ENCODE measurements at places on chromosomes 3 and 15. TPM values are rescaled to one million over a fixed set of nuclear protein-coding genes. Genes with fewer than 3 reads are reported as not detected.

GRCh38 chr3:149042789-149043386 is 43.4 kb downstream of the HLTF start:
- H3K27ac ChIP-seq = no peak overlapping the region
- H3K27me3 ChIP-seq = no peaks in the 10 kb centered on the region
- no peak overlapping the region for H3K4me3 ChIP-seq
- H3K36me3 ChIP-seq = no peaks in the 10 kb centered on the region

- DNase-seq = peak; percentile 38
- peaks cover 26% of the 10 kb centered on the region for H3K4me1 ChIP-seq
- H3K27me3 ChIP-seq = no peaks in the 10 kb centered on the region
Measured at GRCh38 chr15:85625856-85626255, 168.9 kb downstream of the KLHL25 start.

DNA sequence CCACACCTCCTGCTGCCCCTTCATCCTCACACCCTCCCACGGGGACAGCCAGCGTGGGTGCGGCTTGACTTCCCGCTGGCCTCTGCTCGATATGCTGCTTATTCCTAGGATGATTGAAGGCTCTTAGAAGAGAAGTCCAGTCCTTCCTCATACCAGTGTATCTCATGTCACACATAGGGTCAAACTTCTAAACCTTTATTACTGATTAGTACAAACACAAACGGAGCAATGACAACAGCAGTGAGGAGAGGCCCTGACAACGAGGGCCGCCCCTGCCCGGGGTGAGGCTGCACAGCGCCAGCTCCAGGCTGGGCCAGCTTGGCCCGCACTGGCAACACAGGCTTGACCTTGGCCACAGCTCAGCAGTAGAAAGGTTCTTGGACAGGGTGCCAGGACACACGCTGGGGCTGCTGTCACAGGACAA is 3.7 kb downstream of the CIB1 start:
- DNase-seq = no peak
- H3K36me3 ChIP-seq = peaks cover 23% of the 10 kb centered on the region
- peak overlapping the region; percentile 92 for H3K4me3 ChIP-seq
- no peaks in the 10 kb centered on the region for H3K27me3 ChIP-seq
- peaks cover 42% of the 10 kb centered on the region for H3K4me1 ChIP-seq

GRCh38 chr3:44128057-44128775 is 113.5 kb upstream of the TOPAZ1 start:
- no peaks in the 10 kb centered on the region for H3K4me1 ChIP-seq
- DNase-seq = no peak
- no peaks in the 10 kb centered on the region for H3K27me3 ChIP-seq
- H3K27ac ChIP-seq = no peak overlapping the region

DNA sequence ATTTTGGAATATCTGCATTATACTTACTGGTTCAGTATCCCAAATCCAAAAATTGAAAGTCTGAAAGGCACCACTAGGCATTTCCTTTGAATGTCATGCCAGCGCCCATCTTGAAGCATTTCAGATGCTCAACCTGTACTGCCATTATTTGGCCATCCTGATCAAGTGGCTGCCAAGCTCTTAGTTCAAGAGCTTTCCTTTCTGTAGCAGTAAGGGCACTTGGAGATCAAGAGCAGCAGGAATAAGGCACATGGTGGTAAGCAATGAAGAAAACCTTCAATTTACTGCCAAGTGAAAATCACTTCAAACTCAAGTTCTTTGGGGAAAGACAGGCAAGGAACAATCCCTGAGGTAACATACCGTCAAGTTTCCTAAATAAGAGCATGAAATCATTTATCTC is 10.0 kb downstream of the RHOA start:
- no peak for DNase-seq
- no peak overlapping the region for H3K27ac ChIP-seq
- H3K27me3 ChIP-seq = no peaks in the 10 kb centered on the region
- H3K4me1 ChIP-seq = peaks cover 16% of the 10 kb centered on the region

- no peak overlapping the region for H3K27ac ChIP-seq
- H3K36me3 ChIP-seq = no peaks in the 10 kb centered on the region
- H3K27me3 ChIP-seq = no peaks in the 10 kb centered on the region
- H3K4me3 ChIP-seq = no peak overlapping the region
- no peaks in the 10 kb centered on the region for H3K4me1 ChIP-seq
Measured at GRCh38 chr15:62519900-62520299, 354.8 kb upstream of the C2CD4B start.

- no peak for DNase-seq
- H3K27me3 ChIP-seq = no peaks in the 10 kb centered on the region
- H3K27ac ChIP-seq = no peak overlapping the region
Measured at GRCh38 chr15:55915876-55916567, 77.4 kb downstream of the NEDD4 start.

DNA sequence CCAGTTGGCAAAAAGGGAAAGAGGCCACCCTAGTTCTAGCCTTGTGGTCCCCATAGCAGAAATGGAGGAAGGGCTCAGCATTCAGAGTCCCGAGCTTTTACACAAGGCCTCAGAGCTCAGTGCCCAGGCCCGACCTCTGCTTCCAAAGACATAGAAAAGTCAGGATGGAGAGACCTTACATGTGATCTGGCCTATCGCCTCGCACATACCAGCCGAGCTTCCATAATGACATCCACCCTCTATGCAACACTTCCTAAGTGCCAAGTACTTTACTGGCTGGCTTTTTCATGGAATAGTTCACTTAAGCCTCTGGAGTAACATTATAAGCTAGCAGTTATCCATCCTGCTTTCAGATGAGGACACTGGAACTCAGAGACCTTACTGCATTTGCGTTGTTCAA is 275.9 kb downstream of the FAM43A start:
- no peaks in the 10 kb centered on the region for H3K36me3 ChIP-seq
- no peaks in the 10 kb centered on the region for H3K4me1 ChIP-seq
- no peak for DNase-seq
- no peak overlapping the region for H3K27ac ChIP-seq

- no peaks in the 10 kb centered on the region for H3K27me3 ChIP-seq
- H3K4me3 ChIP-seq = no peak overlapping the region
- H3K27ac ChIP-seq = no peak overlapping the region
- H3K4me1 ChIP-seq = no peaks in the 10 kb centered on the region
- no peak for DNase-seq
Measured at GRCh38 chr3:167973901-167974300, 121.8 kb downstream of the GOLIM4 start.

GRCh38 chr3:132854856-132855535 is 132.8 kb upstream of the NPHP3 start:
- DNase-seq = no peak
- H3K27ac ChIP-seq = no peak overlapping the region
- H3K36me3 ChIP-seq = no peaks in the 10 kb centered on the region
- H3K4me1 ChIP-seq = no peaks in the 10 kb centered on the region
- H3K4me3 ChIP-seq = no peak overlapping the region

- H3K36me3 ChIP-seq = peaks cover 4% of the 10 kb centered on the region
- H3K27ac ChIP-seq = peak overlapping the region; percentile 81
- no peaks in the 10 kb centered on the region for H3K27me3 ChIP-seq
Measured at GRCh38 chr3:45665101-45665572, 24.1 kb upstream of the SACM1L start.

DNA sequence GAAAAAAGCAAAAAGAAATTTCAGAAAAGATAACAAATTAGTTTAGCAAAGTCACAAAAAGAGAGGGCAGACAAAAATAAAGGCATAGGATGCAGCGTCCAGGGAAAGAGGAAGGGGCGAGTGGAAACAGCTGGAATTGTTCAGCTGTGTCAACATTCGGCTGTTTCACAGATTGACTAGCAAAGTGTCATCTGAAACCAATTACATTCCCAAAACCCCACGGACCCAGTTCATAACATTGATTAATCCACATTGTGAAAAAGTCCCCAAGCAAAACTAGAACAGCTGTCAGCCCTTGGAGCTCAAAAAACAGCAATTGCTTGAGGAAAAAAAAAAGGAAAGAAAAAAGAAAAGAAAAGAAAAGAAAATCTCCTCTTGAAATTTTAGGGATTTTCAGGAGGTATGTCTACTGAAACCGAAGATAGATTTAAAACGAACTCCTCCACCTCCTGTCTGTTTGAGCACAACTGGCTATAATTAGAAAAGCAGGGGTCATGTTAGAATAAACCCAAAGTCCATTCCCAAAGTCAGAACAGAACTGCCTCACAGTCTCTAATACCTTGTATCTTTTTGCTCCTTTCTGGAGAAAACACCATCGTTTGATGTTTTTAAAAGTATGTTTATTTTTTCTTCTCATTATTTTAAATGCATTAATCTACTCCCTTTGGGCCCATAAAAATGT is 159.6 kb downstream of the RORA start:
- DNase-seq = no peak
- no peak overlapping the region for H3K27ac ChIP-seq
- H3K36me3 ChIP-seq = no peaks in the 10 kb centered on the region
- H3K4me3 ChIP-seq = no peak overlapping the region
- H3K4me1 ChIP-seq = no peaks in the 10 kb centered on the region
- peaks cover 3% of the 10 kb centered on the region for H3K27me3 ChIP-seq

DNA sequence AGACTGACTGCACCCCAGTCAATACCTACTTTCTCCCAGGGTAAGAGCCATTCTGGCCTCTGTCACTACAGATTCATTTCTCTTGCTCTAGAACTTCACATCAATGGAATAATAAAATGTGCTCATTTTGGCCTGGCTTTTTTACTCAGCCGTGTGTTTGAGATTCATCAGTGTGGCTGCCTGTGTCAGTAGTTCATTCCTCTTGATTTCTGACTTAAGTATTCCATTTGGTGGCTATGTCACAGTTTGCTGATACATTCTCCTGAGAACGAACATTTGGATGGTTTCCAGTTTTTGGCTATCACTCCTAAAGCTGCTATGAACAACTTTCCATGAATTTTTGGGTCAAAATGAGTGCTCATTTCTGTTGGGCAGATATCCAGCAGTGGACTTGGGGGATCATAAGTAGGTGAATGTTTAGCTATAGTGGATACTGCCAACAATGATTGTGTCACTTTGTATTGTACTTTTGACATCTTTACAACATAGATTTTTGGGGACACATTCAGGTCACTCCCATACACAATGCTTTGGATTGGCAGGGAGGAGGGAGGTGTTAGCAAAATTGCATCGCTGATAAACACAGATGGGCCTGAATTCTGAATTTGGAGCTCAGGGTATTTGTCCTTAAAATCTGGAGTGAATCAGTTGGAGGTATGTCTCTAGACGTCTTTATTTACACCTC is 19.8 kb upstream of the FAM107A start:
- H3K27me3 ChIP-seq = no peaks in the 10 kb centered on the region
- no peak for DNase-seq
- no peaks in the 10 kb centered on the region for H3K36me3 ChIP-seq
- H3K27ac ChIP-seq = no peak overlapping the region

DNA sequence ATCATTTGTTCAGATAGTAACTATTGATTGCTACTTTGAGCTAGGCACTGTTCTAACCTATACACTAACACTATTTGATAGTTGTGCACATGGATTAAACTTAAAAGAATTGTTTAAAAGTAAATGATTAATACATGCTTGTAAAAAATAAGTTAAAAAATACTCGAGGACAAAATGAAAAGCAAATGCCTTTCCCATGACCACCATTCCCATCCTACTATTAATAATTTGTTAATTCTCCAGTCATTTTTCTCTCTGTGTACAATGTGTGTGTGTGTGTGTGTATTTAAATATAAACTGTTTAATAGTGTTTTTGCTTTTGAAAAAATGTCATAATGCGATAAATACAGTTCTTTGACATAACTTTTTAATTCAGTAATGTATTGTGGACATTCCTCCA is 78.7 kb upstream of the KCNMB2 start:
- no peak overlapping the region for H3K4me3 ChIP-seq
- no peaks in the 10 kb centered on the region for H3K4me1 ChIP-seq
- H3K27me3 ChIP-seq = no peaks in the 10 kb centered on the region
- DNase-seq = no peak
- no peaks in the 10 kb centered on the region for H3K36me3 ChIP-seq

DNA sequence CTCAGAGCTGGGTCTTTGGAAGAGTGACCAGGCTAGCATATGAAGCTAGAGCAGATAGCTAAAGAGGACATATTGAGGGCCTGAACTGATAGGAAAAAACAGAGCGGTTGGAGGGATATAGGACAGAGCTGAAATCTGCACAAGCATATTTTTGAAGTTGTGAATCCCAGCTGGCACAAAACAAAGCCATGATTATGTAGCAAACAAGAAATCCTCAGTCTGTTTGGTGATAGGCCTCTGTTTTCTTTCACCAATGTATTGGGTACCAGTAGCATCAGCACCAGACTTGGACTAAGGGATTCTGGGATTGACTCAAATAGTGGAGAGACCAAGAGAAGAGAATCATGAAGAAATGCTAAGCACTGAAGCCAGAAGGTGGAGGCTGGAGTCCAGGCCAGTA is 151.0 kb downstream of the FAM43A start:
- DNase-seq = no peak
- H3K36me3 ChIP-seq = no peaks in the 10 kb centered on the region
- H3K4me1 ChIP-seq = no peaks in the 10 kb centered on the region
- H3K4me3 ChIP-seq = no peak overlapping the region
- no peaks in the 10 kb centered on the region for H3K27me3 ChIP-seq
- no peak overlapping the region for H3K27ac ChIP-seq

DNA sequence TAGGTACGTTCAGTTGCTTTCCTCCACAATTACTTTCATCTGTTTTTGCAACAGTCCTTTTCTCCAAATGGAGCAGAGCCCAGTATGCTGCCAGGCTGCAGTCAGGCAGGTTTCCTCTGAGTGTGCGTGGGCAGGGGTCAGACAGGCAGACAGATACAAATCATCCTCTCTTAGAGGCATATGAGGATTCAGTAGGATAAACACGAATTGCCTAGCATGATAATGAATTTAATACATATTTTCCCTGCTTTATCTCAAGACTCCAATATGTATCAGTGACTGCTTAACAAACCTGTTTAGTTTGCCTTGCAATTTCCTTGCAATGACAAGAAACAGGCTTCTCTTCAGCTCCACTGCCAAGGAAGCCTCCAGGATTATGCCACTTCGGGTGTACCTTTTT is 140.7 kb upstream of the NR2E3 start:
- no peaks in the 10 kb centered on the region for H3K36me3 ChIP-seq
- no peak for DNase-seq
- no peaks in the 10 kb centered on the region for H3K4me1 ChIP-seq
- H3K27me3 ChIP-seq = no peaks in the 10 kb centered on the region

GRCh38 chr3:155763870-155764463 is 19.1 kb upstream of the PLCH1 start:
- no peak overlapping the region for H3K27ac ChIP-seq
- H3K27me3 ChIP-seq = no peaks in the 10 kb centered on the region
- H3K4me3 ChIP-seq = no peak overlapping the region

DNA sequence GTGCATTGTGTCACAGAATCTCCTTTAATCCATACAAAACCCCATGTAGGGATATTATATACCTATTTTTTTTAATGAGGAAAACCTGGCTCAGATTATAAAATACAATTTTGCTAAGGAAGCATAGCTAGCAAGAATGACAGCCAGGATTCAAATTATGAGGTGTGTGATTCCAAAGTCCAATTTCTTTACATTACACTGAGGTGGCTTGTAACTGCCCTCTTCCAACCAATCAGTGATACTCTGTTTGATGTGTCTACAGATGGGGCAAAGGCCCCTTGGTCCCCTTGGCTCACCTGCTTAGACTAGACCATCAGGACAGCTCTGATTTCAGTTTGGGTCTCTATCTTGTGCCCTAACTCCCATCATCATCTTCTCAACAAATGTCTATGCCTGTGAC is 120.3 kb upstream of the ADAMTS9 start:
- no peak overlapping the region for H3K4me3 ChIP-seq
- no peaks in the 10 kb centered on the region for H3K4me1 ChIP-seq
- DNase-seq = no peak

The CPLX3 gene
- 0.60 TPM for total RNA-seq

The MESP1 gene
- 0.50 TPM for total RNA-seq

The CSTA gene
- 44.4 TPM for total RNA-seq

The KBTBD13 gene
- not detected for total RNA-seq

The GLDN gene
- total RNA-seq = not detected

The C3orf22 gene
- not detected for total RNA-seq

The C3orf52 gene
- total RNA-seq = 1.3 TPM

The GRK7 gene
- total RNA-seq = 0.15 TPM

The CXCR6 gene
- 0.27 TPM for total RNA-seq

The FOXL2NB gene
- total RNA-seq = not detected

The DUT gene
- 59.7 TPM for total RNA-seq
